GM06990 (cell line): ENCODE measurements at places on chromosomes 3 and 15.
A peak's percentile ranks its signal among the peaks of the same experiment; 100 is the strongest.

- no peak for DNase-seq
Observed at GRCh38 chr3:12984023-12984823, 89.0 kb downstream of the IQSEC1 start.

DNA sequence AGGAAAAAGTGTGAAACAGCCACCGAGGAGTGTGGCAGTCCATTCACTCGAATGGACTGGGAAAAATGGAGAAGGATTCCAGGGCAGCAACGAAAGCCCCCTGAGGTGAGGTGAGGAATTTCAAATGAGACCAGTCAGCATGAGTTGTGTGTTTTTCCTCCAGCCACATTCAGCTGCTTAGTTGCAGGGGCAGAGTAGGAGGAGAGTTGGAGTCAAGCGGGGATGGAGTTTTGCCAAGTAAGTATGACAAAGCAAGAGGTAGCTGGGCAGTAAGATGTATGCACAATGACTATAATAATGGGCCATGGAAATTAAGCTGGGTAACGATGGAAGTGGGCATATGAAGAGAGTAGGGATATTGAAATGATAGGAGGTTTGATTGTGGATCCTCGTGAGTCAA, 64.4 kb downstream of the CCDC54 start:
- DNase-seq = no peak

DNA sequence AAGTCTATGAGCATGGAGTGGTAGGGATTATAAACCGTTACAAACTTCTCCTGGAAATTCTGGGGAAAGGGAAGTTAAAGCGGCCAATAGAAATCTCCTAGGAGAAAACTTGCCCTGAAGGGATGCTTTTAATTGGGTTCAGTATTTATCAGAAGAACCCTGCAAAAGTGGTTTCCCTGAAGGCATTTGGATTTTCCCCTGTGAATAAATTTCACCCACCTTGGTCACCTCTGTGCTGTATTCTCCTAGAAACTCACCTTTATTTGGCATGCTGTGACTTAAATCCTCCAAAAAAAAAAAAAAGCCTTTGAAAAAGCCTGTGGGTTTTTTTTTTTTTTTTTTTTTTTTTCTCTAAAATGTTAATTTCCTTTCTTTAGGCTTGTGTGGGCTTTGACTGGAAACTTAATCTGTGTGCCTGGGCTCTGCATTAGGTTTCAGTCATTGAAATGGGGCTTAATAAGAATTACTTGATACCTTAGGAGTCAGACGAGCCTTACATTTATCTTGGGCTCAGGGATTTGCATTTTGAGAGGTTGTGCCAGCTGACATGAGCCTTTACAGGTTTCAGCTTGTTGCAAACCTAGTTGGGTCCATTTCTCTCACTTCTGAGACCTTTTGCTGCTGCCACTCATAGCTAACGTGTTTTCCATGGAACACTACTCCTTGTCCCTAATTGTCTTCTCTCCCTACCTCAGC, 22.0 kb downstream of the TGFBR2 start:
- DNase-seq = no peak

GRCh38 chr15:54707805-54708752, 488.7 kb downstream of the RSL24D1 start:
- DNase-seq = no peak

DNA sequence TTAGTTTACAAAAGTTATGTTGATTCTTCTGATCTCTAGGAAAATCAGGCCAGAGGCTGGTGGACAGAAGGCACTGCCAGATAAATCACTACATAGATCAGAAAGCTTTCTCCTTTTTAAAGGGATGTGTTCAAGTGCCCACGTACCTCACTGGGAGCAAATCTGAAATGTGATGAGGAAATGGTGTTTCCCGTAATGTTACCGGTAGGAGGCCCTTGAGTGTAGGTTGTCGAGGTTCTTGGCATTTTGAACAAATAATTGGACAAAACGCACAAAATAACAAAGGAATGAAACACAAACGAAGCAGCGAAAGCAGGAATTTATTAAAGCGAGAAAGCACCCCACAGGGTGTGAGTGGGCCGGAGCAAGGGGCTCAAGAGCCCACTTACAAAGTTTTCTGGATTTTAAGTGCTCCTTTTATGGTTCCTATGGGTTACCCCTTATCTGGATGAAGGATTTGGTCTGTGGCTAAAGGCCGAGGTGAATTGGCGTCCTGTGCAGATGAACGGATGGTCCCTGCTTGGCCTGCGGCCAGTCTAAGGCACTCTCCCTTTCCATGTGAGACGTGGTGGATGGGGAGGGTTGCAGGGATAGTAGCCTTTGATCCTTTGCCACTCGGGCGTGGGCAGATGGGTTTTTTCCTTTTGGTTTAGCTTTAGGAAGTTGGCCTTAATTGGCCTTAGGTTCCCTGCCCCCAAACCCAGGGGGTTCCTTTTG, 1.0 kb downstream of the SNX1 start:
- no peak for DNase-seq

DNA sequence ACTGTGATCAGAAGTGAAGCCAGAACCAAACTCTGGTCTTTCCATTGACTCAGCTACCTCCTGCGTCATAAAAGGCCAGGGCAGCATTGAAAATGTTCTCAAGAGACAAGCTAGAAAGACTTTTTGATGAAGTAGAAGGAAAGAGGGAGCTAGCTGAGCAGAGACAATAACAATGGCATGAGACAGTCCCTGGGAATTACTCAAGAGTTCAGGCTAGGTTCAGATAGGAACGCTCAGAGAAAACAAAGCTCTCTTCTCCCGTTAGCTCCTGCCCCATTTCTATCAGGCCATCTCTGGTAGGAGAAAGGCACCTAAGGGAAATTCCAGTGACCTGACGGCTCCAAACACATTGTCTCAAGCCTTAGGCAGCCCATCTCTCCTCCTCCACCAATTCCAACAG, 7.0 kb upstream of the OXTR start:
- DNase-seq = no peak

DNA sequence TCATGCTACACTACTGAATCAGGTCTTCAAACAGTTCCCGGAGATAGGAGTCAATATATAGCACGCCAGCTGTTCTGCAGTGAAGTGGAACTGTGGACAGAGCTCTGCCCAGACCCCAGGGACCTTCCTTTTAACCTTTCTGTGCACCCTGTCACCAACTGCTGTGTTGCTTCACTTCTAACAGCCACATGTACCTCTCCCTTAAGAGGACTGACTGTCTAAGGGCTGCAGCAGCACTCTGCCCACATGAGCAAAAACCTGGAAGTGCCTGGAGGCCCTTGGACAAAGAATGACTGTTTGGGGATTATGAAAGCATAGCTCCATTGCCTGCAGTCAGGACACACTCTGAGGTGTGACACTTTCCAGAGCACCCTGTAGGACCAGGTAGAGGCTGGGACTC, 88.3 kb upstream of the CTNNB1 start:
- DNase-seq = no peak

- DNase-seq = no peak
Observed at GRCh38 chr15:45393851-45394250, 15.5 kb upstream of the GATM start.

DNA sequence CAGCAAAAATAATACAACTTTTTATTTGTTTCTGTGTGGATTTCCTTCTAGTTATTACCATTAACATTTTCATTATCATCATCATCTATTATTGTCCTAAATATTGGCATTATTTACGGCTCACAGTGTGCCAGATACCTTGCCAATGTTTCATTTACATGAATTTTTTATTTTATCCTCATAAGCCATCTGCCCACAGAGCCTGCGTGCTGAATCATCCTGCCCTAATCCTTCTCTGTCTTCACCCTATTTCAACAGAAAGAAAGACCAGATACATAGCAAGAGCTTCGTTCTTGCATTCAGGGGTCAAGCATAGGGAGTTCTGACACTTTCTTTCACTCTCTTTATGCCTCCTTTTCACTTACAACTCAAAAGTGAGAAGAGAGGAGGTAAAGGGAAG, 82.0 kb downstream of the KCNMB2 start:
- no peak for DNase-seq

DNA sequence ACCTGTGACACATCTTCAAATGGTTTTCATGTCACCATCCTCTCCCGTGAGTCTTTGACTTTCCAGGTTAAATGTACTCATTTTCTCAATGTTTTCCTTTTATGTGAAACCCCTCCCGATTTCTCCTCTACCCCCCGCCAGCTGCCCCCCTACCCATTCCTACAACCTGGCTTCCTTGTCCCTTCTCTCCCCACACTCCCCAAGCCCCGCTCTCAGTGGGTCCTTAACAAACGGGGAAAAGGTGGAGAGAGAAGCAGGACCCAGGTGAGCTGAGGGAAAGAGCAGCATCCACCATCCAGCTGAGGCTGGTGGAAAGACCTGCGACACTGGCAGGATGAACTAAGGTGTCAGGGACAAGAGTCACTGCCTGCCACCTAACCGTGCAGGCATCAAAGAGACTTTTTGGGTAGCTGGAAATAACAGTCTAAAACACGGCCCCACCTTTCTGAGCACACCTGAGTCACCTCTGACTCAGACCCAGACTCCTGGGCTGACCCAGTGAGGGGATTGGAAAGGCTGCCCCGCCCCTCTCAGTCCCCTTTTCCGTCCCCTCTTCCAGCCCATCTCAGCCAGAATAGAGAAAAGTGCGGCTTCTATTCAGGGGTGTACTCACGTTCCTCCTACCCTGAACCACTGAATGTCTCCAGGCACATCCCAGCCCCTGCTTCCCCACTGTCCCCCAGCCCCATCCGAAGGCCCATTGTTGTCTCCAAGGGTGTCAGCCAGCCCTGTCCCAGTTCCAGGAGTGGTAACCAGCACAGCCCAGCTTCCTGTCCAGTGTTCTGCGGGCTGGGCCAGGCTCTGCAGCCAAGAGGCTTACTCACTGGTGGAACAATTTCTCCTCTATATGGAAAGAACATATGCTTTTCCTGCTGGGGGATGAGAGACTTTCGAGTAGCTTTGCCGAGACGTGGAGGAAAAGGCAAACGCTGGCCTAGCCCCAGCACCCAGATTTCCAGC, 20.4 kb downstream of the ISG20 start:
- no peak for DNase-seq

- no peak for DNase-seq
Observed at GRCh38 chr15:99021694-99022093, 14.1 kb upstream of the PGPEP1L start.

- peak; percentile 56 for DNase-seq
Observed at GRCh38 chr15:59399465-59400102, 26.9 kb upstream of the MYO1E start.
